ENCODE measurements at places on chromosomes 6 and 20. TPM values are rescaled to one million over a fixed set of nuclear protein-coding genes. Genes with fewer than 3 reads are reported as not detected.

Gene SYNGAP1
- total RNA-seq, result 0.71 TPM

Gene ARFRP1
- 27.6 TPM for total RNA-seq

Gene CAGE1
- total RNA-seq, result not detected

Gene HRH3
- not detected for total RNA-seq

Gene PPP1R14C
- 27.7 TPM for total RNA-seq

Gene PRR18
- total RNA-seq, result not detected

GRCh38 chr20:1434571-1435336 lies 31.9 kb downstream of the NSFL1C start:
- no peak for DNase-seq

DNA sequence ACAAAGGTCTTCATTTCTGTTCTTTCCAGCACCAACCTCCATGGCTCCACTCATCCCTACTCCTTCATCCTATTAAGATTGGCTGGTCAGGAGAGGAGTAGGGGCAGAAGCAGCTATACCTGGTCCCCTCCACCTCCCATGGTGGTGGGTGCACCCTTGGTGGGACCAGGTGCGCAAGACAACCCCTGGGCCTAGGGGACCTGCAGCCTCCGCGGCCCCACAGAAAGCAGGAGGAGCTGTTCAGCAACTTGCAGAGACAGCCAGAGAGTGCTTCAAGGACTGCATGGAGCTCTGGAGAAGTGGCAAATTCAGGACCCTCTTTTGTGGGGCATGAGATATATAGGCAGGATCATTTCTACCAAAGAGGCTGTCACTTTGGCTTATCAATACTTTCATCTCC lies 9.8 kb downstream of the ULBP2 start:
- DNase-seq, result no peak

DNA sequence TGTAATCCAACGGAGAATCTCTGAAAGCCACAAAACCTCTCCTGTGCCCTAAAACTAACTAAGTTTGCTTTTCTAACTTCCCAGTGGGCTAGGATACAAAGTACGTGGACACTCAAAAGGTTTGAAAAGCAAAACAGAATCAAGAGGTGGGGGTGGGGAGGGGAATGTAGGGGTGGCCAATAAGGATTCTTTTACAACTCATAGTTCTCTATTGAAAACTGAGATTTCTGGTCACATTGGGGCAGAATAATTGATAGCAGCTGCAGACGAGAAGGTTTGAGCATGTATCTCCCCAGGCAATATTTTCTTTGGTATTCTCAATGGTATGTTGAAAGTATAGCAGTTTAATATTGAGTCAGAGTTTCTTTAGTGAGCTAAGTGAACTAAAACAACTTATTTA lies 376.7 kb upstream of the CITED2 start:
- no peak for DNase-seq

GRCh38 chr6:12116264-12116800 lies 104.2 kb downstream of the HIVEP1 start:
- DNase-seq, result no peak

DNA sequence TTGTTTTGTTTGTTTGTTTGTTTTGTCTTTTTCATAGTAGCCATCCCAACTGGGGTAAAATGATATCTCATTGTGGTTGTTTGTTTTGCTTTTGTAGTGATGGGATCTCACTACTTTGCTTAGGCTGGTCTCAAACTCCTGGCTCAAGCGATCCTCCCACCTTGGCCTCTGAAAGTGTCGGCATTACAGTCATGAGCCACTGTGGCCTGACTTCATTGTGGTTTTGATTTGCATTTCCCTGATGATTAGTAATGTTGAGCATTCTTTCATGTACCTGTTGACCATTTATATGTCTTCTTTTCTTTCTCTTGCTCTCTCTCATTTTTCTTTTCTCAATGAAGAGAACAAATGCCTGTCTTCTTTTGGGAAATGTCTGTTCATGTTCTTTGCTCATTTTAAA lies 30.8 kb upstream of the HLA-DOA start:
- no peak for DNase-seq

DNA sequence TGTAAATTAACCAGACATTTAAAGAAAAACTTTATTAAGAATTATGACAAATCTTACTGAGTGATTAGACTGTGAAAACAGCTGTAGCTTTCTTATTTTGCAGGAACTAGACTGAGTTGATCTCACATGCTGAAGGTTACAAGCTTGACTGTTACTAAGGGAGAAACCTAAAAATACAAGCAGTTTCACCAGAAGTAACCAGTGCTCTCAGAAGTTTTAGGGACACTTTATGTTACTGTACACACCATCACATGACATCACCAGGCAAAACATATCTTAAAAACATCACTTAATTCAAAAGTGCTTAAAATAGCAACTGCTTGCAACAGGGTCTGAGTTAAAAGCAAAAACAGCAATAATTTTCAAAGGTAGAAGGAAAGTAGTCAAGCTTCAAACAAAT lies 5.4 kb downstream of the FBXO30 start:
- DNase-seq, result no peak

GRCh38 chr6:57329933-57330332 lies 12.5 kb downstream of the PRIM2 start:
- no peak for DNase-seq

DNA sequence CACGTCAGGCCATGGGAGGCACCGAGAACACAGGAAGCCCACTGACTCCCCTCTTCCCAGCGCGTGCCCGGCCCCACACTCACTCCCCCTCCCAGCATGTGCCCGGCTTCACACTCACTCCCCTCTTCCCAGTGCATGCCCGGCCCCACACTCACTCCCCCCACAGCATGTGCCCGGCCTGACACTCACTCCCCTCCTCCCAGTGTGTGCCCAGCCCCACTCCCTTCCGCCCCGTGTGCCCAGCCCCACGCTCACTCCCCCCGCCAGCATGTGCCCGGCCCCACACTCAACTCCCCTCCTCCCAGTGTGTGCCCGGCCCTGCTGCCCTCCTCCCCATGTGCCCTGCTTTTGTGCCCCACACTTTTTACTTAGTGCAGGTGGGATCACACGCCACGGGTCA lies 9.7 kb downstream of the RTEL1 start:
- no peak for DNase-seq

- DNase-seq, result no peak
These were observed 13.7 kb downstream of the RIPK1 start for GRCh38 chr6:3081960-3082359.

- no peak for DNase-seq
These were observed 8.1 kb downstream of the TAGAP start for GRCh38 chr6:159036673-159037072.

DNA sequence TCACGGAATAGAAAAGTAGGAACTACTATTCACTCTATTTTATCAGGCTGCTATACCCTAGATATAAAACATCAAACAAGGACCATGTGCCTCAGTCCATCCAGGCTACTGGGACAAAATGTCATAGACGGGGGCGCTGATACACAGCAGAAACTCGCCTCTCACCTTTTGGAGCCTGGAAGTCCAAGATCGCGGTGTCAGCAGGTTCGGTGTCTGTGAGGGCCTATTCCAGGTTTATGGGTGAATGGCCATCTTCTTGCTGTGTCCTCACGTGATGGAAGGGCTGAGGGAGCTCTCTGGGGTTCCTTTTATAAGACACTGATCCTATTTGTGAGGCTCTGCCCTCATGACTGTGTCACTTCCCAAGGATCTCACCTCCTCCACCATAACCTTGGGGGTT lies 89.5 kb downstream of the DLL1 start:
- no peak for DNase-seq

DNA sequence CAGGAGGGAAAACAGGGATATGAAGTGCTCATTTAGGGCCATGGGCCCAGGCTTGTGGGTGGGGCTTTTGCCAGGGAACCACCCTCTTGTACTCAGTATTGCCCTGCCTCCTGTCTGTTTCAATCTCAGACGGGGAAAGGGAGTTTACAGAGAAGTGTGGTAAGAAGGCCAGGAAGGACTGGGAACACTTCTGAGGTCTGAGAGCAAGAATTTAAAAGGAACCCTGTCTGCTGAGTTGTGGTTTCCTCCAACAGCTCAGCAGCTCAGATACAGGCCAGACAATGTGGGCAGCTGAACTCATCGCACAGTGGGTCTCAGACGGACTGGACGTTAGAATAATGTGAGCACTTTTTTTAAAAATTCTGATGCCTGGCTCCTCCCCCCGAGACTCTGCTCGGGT lies 354.1 kb upstream of the ARID1B start:
- no peak for DNase-seq

- DNase-seq, result no peak
These were observed 4.4 kb downstream of the LY86 start for GRCh38 chr6:6592826-6593475.

DNA sequence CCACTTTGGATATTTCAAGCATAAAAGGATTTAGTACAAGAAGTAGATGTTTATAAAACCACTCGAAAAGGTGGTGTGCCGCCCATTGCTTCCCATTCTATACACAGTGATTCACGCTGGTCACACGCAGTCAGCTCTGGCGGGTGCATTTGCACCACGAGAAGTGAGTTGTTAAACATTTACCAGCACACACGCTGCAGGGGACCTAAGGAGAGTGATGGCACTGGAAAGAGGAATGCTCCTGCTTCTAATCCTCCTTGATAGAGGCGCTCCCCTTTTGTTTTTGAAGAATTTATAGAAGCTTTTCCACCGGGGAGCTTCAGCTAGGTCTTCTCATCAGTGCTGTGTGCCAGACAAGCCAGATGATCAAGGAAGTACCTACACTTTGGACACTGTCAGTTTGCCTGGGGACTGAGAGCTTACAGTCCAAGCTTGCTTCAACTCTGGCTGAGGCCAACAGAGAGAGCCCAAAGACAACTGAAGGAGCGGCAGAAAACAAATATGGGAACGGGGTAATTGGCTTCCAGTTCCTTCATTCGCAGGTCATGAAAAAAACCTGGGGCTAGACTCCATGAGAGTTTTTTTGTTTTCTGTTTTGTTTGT lies 31.2 kb downstream of the MUC22 start:
- no peak for DNase-seq

GRCh38 chr6:3208098-3208774 lies 19.2 kb downstream of the TUBB2B start:
- no peak for DNase-seq

- DNase-seq, result no peak
These were observed 220.9 kb downstream of the HACE1 start for GRCh38 chr6:104638841-104639290.

- no peak for DNase-seq
These were observed 16.3 kb downstream of the ACSS2 start for GRCh38 chr20:34892671-34893070.

GRCh38 chr20:37223053-37223452 lies 38.6 kb downstream of the GHRH start:
- peak; percentile 41 for DNase-seq

DNA sequence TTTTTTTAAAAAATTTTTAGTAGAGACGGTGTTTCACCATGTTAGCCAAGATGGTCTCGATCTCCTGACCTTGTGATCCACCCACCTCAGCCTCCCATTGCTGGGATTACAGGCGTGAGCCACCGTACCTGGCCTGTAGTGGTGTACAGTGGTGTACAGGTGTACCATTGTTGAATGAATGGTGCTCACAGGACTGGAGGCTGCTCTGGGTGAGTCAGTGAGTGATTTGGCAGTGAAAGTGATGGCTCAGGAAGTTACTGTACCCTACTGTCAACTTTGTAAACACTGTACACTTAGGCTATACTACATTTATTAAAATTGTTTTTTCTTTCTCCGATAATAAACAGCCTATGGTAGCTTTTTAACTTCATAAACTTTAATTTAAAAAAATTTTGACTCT lies 122.8 kb upstream of the EEF1E1 start:
- no peak for DNase-seq

GRCh38 chr6:128346569-128346968 lies 173.8 kb downstream of the PTPRK start:
- no peak for DNase-seq

All from gastrocnemius medialis (tissue), 4 donors.